ENCODE measurements at places on chromosomes 3 and 15. TPM values are rescaled to one million over a fixed set of nuclear protein-coding genes. Genes with fewer than 3 reads are reported as not detected.

DNA sequence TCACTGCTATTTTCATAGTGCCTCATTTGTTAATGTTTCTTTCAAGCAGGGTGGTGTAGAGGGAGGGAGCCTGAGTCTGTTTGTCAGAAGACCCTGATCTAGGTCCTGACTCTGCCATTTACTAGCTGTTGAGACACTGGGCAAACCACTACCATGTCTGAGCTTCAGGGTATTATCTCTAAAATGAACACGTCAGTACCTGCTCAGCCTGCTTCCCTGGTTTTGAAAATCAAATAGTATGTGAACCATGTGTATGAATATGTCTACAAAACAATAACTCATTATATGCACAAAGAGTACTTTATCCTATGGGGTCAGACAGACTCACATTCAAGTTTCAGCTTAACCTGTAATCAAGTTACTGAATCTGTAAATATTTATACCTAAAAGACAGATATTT lies 25.1 kb downstream of the SYNPR start:
- DNase-seq: peak; percentile 65

DNA sequence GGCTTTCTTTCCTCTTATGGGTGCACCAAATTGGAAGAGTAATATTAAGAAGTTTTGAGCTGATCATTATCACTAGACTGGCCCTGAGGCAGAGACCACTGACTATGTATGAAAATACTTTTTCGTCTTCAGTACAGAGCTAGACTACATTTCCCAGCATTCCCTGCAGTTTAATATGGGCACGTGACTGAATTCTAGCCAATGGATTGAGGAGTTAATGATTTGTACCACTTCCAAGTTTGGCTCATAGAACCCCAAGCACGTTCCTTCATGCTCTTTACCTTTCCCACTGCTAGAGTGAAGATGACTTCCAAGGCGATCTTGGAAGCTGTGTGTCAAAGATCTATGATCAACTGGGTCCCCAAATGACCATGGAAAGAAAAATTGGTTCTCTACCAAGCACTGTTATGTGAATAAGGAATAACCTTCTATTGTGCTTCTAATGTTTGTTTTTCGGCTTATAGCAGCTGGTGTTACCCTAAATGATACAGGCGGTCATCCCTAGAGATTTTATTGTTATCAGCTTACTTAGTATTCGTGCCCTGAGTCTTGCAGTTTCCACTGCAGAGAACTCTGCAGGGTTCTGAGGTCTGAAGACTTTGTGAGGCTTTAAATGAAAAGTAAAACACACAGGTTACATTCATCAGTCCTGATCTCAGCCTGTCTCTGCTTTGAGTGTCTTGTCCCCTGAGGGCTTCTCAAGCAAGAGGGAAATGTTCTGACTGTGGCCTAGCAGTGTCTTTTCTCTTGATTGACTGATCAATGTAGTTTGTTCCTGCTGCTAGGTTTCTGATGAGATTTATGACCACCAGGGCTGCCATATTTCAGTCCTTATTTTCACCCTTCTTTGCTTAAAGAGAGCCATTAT lies 486.8 kb downstream of the PDCD6IP start:
- DNase-seq: no peak

DNA sequence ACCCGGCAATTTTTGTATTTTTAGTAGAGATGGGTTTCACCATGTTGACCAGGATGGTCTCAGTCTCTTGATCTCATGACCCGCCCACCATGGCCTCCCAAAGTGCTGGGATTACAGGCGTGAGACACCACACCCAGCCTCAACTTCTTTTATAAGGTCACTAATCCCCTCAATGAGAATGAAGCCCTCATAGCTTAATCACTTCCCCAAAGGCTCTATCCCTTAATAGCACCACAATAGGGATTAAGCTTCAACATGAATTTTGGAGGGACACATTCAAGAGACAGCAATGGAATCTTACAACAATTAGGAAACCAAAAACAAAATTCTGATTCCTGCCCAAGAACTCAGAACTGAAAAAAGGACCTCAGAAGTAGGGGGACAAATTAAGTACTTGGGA lies 126.8 kb downstream of the ATP1B3 start:
- no peak for DNase-seq

- DNase-seq: peak; percentile 66
Observed at GRCh38 chr3:138253609-138254008, 66.5 kb downstream of the ARMC8 start.

DNA sequence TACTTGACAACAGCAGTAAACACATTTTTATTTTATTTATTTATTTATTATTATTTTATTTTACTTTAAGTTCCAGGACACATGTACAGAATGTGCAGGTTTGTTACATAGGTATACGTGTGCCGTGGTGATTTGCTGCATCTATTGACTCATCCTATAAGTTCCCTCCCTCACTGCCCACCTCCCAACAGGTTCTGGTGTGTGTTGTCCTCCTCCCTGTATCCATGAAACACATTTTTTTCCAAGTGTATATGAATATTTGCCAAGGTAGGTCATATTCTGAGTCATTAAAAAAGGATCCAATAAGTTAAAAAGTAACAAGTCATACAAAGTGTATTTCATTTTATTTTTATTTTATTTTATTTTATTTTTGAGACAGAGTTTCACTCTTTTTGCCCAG lies 567.3 kb upstream of the KCNMB2 start:
- DNase-seq: peak; percentile 76

GRCh38 chr3:106635271-106635670 lies 742.0 kb upstream of the CCDC54 start:
- peak; percentile 51 for DNase-seq

- no peak for DNase-seq
Observed at GRCh38 chr3:3087279-3087678, 22.9 kb downstream of the IL5RA start.

DNA sequence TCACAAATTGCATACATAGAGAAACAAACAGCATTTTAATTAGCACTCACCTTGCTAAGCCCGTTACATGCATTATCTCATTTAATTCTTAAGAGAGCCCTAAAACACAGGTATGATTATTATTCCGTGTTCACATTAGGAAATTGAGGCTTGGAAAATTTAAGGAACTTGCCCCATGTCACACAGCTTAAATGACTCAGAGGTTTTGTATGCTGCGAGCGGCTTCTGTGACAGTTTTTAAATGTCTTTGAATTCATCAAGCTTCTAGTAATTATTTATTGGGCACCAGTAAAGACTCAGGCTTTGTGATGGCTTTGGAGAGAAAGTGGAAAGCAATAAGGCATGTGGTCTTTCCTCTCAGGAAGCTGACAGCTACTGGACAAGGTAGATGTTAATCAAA lies 166.7 kb upstream of the THBS1 start:
- DNase-seq: no peak

ZIC1 gene
- total RNA-seq: not detected

MCF2L2 gene
- total RNA-seq: 0.26 TPM
